NCI-H2171 (cell line): ENCODE measurements at places on chromosomes 7 and 10.

GRCh38 chr7:100865372-100865911 is 1.7 kb upstream of the TRIP6 start:
- DNase-seq, result peak; percentile 52

GRCh38 chr7:129773871-129774270 is 162.4 kb downstream of the NRF1 start:
- no peak for DNase-seq

DNA sequence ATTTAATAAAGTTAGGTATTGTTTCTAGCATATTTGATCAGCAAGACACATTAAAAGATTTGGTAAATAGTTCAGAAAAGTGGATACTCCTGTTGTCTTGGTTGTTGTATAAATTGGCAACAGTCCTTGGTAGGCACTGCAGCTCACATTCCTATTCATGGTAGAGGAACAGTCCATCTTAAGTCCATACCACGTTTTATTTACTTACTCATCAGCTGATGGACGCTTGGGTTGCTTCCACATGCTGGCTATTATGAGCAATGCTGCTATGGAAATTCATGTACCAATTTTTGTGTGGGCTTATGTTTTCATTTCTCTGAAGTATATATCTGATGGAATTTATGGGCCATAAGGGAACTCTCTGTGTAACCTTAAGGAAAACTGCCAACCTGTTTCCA is 43.3 kb downstream of the C10orf120 start:
- no peak for DNase-seq

GRCh38 chr7:74324531-74325209 is 35.5 kb downstream of the CLIP2 start:
- no peak for DNase-seq

- no peak for DNase-seq
Measured at GRCh38 chr7:95582578-95583293, 13.6 kb downstream of the PDK4 start.
